ENCODE measurements at places on chromosomes 11 and 22.

GRCh38 chr22:32904044-32904443 is 102.5 kb downstream of the TIMP3 start:
- DNase-seq = no peak

DNA sequence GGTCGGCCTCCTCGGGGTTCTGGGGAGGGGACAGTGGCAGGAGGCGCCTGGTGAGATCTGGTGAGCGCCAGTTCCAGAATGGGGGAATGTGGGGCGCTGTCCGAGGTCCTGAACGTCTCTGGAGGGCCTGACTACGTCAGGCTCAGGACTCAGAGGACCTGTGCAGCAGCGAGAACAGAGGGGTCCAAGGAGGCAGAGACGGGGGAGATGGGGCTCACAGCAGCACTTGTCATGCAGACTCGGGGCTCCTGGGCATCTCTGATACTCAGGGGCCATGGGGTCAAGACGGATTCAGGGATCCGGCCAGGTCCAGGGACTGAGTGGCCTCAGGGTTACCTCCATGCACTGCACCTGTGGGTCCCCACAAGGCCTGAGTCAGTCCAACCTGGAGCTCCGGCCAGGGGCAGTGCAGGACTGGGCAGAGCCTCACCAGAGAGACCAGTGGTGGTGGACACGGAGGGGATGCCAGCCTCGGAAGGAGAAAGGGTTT is 92.2 kb downstream of the BRD1 start:
- DNase-seq = no peak

DNA sequence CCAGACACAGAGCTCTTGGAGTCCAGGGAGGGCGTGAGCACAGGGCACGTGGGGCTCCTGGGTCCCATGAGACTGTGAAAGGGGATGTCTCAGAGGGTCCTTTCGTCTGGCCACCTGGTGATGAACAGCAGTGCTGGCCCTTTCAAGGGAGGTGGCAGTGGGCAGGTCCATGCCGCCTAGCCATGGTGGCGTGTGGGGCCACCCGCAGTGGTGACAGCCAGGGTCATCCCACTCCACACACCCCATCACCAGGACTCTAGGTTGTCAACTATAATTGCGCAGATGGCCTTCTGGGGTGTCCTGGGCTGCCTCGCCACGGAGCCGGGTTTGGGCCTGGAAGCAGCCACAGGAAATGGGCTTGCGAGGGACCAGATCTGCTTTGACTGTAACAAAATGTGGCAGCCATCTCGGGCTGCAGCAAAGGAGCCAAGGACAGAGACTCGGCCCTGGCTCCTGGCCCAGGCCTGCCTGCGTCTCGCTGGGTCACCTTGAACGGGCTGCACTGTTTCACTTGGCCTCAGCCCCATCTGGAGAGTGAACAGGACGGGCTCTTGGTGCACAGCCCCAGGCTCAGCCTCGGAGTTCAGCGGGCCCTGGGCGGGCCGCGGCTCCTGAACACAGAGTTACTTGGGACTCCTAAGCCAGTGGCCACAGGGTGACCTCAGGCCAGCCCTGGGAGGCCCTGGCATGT is 1350.5 kb downstream of the BRD1 start:
- no peak for DNase-seq

DNA sequence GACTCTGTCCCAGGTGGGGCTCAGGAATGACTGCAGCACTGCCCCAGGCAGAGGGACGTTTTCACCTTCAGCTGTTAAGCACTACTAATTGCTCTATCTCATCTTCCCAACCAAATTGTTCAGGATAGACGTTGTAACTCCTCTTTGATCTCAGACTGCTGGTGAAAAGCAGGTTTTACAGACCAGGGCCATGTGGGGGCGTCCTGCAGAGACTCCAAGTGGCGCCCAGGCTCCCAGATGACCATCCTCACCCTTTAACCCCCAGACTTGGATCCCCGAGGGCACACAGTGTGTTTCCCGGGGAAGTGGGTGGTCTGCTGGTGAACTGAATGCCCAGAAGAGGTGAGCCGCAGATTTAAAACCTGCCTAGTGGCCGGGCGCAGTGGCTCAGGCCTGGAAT is 23.9 kb downstream of the FADD start:
- DNase-seq = no peak

DNA sequence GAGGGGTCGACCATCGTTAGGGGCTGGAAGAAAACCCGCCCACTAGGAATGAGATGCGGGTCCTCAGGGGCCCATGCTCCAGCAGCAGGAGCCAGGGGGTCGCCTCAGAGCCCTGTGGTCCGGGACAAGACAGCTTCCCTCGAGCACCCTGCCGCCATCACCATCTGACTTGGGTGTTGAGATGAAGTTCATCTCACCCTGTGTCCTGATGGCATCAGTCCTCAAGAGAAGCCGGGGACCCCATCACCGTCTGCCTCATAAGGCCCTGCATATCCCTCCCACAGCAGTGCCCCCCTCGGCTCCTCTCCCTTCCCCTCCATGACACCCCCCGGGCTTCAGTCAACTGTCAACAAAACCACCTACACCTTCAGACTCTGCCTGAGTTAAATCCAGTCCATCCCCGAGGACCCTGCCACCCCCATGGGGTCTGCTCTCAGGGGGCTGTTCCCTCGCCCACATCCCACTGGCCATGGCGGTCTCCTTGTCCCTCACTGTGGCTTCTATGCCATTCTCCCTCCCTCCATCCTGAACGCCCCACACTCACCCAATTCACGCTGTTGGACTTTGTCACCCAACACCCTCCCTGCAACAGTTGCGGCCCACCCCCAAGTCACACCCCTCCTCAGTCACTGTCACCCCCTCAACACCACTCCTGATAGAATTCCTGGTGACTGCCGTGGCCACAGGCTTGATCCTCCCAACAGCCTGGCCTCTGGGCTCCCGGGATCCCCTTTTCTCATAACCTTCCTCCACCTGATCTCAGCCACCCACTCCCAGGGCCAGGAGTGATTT is 87.7 kb upstream of the RTL6 start:
- no peak for DNase-seq

DNA sequence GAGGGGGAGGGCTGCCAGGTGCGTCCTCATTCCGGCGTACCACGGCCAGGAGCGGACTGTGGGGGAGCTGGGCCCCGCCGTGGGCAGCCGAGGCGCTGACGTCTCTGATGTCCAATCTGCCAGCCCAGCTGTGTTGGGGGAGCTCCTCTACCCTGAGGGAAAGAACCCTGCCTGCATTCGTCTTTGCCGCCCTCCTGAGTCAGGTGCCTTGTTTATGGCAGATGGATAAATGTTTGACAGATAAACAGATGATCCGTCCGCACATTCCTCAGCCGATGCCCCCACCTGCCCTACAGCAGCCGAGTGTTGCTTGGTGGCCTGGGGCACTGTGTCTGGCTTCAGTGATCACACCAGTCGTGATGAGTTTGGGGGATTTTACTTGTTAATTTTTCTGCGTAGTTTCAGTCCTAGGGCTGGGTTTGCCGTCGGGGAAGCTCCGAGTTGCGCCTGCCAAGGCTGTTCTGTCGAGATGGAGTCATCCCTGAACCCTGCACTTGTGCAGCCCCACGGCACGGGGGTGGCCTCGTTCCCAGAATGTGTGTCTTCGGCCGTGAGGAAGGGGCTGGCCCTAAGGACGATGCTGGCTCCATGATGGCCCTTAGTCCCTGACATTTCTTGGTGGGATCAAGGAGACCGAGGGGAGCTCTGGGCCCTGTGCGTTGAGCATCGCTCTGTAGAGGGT is 1083.9 kb downstream of the BRD1 start:
- no peak for DNase-seq

- DNase-seq = no peak
These were observed 45.0 kb downstream of the OR4C6 start for GRCh38 chr11:55707029-55707428.

DNA sequence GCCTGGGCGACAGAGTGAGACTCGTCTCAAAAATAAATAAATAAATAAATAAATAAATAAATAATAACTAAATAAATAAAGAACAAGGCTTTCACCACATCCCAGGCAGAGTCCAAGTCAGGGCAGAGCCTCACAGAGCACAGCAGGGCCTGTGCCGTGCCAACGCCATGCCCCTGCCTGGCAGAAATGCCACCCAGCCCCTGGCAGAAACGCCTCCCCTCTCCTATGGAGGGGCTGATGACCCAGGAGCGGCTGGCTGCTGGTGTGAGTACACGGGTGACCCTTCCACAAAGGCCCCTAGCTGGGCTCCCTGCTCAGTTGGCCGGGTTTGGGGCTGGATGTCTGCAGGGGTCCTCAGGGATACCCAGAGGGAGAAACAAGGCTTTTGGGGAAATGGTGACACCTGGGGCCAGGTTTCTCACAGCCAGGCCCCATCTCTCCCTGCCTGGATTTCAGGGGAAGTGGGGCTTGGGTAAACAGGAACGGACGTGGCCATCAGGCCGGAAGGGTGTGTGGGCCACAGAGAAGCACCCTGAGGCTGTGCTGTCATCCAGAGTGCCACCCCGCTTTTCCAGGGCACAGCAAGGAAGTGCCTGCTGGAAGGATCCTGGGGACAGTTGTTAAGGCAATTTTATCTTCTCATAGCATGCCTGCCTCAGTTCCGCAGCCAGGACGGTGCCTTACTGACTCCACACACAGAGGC is 5.1 kb downstream of the BID start:
- no peak for DNase-seq

- DNase-seq = no peak
These were observed 6.3 kb downstream of the OPCML start for GRCh38 chr11:133525976-133526375.

- DNase-seq = no peak
These were observed 33.1 kb downstream of the EHF start for GRCh38 chr11:34653851-34654482.

GRCh38 chr11:6871278-6871677 is 5.1 kb upstream of the OR10A4 start:
- no peak for DNase-seq

- DNase-seq = no peak
These were observed 29.1 kb downstream of the ALG8 start for GRCh38 chr11:78110351-78110750.

DNA sequence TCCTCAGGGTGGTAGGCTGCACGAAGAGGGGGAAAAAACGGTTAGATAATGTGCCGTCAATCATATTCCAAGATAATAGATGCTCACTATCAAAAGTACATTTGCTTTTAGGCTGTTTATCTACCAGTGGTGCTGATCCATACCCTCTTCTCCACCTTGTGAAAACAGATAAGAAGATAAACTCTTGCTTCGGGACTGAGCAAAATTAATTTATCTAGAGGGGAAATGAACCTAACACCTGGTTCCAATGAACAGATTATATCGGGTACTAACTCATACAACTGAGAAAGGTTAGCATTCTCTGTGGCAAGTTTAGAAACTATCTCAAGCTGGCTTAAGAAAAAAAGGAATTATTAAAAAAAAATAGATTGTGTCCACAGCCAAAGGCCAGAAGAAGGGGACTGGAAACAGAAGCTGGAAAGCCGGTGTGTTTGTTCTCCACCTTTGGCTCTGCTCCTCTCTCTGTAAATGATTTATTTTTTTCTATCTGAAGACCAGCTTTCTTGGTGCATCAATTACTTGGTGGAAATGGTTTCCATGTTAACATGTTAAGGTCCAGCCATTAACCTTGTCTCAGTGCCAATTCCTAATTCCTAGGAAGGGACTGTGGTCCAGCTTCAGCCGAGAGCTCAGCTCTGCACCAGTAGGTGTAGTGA is 55.8 kb downstream of the SC5D start:
- no peak for DNase-seq

- no peak for DNase-seq
These were observed 19.3 kb upstream of the PRR5 start for GRCh38 chr22:44682556-44683168.

DNA sequence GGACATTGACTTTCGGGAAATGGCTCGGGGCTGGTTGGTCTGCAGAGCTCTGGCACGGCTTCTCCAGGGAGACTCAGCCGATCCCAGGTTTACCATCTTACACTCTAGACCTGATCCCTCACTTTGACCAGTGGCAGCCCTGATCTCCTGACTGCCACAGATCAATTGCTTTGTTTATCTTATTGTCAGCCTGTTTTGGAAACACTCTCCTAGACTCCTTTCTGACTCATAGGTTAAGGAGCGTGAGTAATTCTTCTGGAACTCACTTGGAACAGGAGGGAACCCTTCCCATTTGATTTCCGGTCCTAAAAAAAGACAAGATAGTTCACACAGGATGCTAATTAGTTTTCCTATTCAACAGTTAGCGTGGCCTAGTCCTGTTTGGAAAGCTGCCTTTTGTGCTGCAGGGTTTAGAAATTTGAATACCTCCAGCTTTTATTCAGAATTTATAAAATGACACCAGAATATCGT is 16.0 kb upstream of the BMAL1 start:
- no peak for DNase-seq

DNA sequence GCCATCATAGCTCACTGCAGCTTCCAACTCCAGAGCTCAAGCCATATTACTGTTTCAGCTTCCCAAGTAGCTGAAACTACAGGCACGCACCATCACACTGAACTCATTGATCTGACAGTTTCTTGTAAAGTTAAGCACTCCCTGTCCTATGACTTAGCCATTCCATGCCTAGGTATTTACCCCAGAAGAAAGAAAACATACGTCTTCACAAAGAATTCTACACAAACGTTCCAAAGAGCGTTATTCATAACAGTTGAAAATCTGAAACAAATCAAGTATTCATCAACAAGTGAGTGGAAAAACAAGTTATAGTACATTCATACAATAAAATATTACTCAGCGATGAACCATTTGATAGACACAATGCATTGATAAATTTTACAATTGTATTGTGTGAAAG is 7.8 kb upstream of the NLRP10 start:
- DNase-seq = no peak

DNA sequence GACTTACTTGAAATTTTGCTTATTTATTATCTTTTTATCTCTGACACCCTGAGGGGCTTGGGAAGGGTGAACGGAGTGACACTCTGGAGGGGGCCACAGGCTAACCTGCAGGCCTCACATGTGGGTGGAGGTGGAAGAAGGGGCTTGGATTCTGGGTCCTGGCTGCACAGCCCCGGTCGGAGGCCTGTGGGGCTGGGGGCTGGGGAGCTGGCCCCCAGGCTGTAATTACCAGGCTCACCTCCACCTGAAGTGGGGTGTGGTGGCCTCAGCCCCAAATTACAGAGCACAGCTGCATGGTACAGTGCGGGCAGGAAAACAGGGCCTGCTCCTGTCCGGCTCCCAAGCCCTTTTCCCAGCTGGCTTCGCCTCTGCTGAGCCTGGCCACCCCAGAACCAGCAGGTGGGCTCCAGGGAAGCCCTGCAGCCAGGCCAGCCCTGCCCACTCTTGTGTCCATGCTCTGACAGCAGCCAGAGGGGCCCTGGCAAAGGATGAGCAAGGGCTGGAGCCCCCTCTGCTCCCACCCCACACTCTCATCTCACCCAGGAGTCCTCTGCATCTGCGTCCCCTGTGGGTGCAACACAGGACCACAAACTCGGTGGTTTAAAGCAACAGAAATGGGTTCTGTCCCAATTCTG is 48.0 kb downstream of the IGF2 start:
- DNase-seq = no peak

- no peak for DNase-seq
These were observed 6.9 kb downstream of the MUC6 start for GRCh38 chr11:1029654-1030053.

DNA sequence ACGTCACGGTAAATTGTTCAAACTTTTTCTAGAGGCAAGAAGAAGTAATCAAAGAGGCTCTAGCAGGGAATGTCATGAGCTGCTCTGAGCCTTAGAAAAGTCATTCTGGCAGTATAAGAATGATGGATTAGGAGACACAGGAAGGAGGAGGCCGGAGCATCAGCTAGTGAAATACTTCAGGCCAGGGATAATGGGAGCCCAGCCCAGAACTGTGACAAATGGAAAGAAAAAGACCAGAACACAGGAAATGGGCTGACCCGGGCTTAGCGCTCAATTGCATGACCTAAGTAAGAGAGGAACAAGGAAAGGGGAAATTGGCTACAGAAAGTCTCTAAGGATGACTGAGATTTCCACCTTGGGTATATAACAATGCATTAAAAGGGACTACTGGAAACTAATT is 108.6 kb downstream of the LARGE1 start:
- DNase-seq = no peak
